NCI-H1694 (cell line): ENCODE measurements at places on chromosomes 5 and 9.

DNA sequence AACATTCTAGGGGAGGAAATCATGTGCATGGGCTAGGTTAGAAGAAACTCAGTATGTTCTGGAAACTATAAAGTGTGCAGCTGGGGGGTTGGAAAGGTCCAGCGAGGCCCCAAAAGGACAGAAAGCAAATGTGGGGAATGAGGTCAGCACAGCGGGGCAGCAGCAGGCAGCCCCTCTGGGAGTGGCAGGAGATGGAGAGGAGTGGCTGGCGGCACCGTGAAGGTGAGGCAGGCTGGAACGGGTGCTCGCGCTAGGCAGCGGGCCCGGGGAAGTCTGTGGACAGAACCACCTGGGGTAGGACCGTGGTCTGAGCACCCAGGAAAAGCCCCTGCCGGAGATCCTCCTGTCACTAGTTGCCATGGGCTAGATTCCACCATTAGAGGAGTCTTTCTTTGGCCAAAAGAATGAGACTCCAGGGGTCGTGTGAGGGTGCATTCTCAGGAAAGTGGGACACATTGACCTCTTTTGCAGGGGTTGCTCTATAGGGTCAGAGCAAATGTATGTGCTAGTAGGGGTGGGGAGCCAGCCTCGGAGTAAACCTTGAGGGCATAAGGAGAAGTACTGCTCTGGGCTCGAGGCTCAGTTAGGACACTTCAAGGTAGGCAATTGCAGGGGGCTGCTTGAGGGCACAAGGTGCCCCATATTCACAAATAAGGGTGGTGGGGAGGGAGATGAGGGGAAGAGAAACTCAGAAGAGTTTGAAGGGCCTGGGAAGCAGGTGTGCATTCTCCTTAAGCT is 61.2 kb downstream of the IL6ST start:
- no peak for DNase-seq

GRCh38 chr5:150326707-150327106 is 24.0 kb upstream of the ARSI start:
- DNase-seq: no peak

DNA sequence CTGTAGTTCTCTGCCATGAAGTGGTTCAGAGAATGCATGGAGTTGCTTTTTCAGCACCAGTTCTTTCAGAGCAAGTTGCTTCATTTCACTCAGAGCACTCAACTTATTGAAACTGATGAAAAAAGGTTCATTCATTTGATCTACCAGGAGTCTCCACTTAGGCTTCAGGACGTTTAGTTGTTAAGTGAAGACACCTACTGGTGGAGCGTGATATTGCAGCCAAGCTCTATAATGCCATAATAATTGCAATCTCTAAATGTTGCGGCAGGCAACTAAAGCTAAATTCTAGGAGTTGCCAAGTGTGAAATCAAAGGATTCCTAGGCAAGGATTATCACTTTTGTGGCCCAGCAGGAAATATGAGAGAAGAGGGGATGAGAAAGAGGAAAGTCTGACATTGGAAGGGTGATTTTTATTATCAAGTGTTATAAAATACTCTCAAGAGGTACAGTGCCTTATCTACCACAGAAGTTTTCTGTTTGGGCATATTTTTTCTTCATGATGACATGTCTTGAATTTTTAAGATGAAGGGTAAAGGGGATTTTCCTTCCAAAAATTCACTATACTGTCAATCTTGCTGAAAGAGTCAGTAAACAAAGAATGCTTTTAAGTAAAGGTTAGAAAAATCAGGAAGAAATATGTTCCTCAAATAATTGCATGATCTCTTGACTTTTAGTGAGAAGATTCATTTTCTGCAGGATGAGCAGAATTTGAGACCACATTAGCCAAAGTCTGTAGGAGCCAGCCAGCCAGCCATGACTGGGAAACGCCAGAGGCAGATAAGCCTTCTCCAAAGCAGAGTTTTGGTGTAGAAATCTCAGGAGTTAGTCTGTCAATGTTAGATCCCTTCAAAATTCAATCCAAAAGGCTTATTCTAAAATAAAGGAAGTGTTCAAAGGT is 83.4 kb downstream of the SH3PXD2B start:
- peak; percentile 22 for DNase-seq

- DNase-seq: no peak
These were observed 435.9 kb downstream of the TMEM232 start for GRCh38 chr5:110290542-110290941.

DNA sequence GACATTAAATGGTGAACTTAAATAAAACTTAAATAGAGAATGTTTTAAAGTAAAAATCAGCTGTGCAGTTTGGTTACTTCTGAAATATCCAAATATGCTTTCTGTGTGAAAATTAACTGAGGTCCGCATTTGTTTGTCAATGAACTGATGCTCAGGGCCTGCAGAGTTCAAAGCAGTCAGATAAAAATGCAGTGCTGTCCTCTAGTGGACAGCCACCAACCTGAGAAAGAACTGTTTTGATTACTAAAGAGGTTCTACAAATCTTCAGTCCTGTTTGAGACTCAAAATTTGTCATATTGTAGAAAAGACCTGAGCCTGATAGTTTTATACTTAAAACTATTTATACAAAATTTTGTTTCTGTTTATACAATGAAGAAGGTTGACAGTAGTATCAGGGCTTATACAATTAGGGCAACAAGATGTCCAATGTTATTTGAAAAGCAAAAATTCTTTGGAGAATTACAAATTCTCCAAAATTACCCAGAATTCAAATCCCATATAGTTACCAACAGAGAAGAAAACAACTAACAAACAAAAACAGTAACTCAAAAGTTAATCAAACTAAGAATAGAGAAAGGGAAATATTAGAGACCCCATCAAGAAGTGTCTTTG is 232.3 kb upstream of the TBCA start:
- peak; percentile 34 for DNase-seq
